ENCODE measurements at places on chromosomes 12 and 14.

DNA sequence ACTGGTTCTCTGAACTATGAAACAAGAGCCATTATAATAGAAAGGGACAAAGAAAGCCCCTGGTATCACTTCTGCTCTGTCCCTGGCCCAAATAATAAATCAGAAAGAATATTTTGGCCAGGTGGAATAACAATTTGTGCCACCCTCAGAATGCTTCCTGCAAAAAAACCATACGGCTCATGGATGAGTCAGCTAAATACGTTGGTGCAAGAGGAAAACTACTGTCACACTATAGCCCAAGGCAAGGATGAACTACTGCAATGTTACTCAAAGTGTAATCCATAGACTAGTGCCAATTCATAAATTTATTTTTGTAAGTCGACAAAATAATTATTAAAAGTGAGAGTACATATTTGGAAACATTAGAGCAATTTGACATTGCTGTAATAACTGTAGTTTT is 68.2 kb downstream of the ANKS1B start:
- no peak for DNase-seq

GRCh38 chr14:94774344-94775090 is 4.6 kb upstream of the GSC start:
- DNase-seq, result no peak

- no peak for DNase-seq
These were observed 18.9 kb downstream of the ARL6IP4 start for GRCh38 chr12:122999196-122999946.

DNA sequence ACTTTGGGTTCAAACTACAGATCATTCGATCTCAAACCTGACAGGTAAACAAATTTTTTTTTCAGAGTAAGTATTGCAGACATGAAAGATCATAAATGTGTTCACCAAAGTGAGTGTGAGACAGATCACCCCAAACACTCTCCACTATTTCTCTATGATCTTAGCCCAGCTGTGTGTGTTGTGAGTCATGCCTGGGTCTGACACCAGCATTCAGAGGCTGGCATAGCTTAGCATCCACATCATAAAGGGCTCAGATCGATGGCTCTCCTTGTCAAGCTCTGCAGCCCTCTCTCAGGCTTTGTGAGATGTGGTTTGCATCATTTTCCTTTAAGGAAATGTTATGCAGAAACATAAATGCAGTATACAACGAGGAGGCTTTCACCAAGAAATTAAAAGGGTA is 164.9 kb downstream of the ETV6 start:
- DNase-seq, result no peak

DNA sequence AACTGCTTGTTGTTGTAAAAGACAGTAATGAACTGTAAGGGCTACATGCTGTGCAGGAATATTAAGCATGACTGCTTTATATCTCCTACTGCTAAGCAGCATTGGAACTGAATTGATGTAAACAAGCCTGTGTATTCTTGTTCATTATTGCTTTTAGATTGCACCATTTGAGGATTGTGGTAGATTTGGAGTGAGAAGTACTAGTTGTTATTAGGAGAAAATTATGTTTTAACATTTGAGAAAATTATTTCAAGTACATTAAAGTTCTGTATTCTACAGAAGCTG is 212.7 kb downstream of the ERC1 start:
- no peak for DNase-seq

GRCh38 chr14:64705381-64706118 is 1.3 kb downstream of the PLEKHG3 start:
- DNase-seq, result no peak

DNA sequence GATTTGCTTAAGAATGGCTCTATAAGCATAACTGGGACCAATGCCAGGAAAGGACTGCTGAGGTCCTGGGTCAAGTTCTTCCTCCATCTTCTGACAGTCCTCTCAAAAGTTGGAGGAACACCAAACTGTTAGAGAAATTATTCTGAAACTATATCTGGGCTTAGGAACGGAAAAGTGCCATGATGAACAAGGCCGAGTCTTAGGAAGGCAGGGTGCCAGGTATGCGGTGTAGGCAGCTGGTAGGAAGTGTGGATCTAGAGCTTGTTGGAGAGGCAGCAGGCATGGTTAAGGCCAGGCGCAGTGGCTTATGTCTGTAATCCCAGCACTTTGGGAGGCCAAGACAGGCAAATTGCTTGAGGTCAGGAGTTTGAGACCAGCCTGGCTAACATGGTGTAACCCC is 7.7 kb downstream of the GNPTAB start:
- no peak for DNase-seq

- no peak for DNase-seq
These were observed 567.3 kb downstream of the SLC16A7 start for GRCh38 chr12:60162988-60163720.

- no peak for DNase-seq
These were observed 97.7 kb downstream of the PPM1A start for GRCh38 chr14:60346706-60347105.

Data from T follicular helper cell (primary cell).